Right ventricle myocardium superior (tissue), 1 donor: ENCODE measurements at places on chromosomes 3 and 15. TPM values are rescaled to one million over a fixed set of nuclear protein-coding genes. Genes with fewer than 3 reads are reported as not detected.

DNA sequence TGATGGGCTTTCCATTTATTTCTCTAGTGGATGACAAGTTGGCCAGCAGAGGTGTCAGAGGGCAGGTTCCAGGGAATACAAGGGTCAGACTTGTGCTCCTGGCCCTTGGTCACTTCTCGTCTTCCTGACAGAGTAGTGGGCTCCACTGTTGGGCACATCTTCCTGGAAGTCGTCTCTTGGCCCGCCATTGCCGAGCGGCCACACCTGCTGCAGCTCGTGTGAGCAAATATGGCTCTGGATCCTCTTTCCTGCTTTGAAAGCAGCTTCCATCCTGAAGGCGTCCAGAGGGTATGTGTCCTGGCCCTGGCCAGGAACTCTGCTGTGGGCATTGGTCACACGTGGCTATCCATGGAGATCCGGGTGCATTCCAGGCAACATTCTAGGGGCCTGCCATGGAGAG lies 100.2 kb downstream of the SNRPN start:
- DNase-seq, result no peak

GRCh38 chr3:58272891-58273290 lies 33.2 kb upstream of the RPP14 start:
- no peak for DNase-seq

DNA sequence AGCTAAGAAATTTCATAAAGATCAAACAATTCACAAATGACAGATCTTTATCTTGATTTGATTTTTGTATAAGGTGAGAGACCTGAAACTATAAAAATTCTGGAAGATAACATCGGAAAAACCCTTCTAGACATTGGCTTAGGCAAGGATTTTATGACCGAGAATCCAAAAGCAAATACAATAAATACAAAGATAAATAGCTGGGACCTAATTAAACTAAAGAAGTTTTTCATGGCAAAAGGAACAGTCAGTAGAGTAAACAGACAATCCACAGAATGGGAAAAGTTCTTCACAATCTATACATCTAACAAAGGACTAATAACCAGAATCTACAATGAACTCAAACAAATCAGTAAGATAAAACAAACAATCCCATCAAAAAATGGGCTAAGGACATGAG lies 116.9 kb upstream of the BCHE start:
- no peak for DNase-seq

GRCh38 chr3:122824465-122825381 lies 29.9 kb downstream of the SLC49A4 start:
- DNase-seq, result no peak

LRRC2 gene
- 122 TPM for total RNA-seq

CX3CR1 gene
- total RNA-seq, result 1.5 TPM

DNA sequence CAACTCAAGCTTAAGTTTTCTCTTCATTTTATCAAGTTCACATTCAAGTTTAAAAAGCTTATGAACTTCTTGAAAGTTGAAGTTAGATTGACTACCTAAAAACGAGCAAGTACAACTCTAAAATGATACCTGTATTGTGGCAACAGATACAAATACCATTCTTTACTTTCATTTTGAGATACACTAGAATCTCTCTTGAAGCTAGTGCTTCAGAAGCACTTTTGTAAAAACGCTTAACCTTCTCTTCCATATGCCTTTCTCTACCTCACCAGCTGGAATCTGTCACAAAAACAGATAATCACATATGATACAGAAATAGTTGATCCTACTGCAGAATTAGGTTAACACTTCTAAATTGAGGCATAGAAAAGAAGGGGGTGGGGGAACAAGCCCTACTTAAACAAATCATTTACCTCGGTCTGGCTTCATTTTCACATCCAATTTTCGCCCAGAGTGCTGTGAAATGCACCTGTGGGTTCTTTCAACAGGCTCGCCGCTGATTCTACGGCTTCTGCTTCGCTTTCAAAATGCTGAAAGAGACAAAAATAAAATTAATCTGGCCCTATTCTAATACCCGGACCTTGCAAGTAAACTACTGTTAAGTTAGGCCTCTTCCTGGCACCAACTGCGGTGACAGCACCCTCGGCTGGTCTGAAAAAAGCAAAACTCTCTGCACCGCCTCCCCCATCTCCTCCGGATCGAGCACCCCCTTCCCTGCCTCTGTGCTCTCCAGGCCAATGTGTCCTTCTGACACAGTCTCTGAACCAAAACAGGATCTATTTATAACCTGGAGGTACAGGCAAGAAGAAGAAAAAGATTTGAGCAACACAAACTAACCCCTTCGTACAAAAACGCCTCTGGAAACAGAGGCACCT lies 1.4 kb downstream of the ATOSA start:
- peak; percentile 70 for DNase-seq

DNA sequence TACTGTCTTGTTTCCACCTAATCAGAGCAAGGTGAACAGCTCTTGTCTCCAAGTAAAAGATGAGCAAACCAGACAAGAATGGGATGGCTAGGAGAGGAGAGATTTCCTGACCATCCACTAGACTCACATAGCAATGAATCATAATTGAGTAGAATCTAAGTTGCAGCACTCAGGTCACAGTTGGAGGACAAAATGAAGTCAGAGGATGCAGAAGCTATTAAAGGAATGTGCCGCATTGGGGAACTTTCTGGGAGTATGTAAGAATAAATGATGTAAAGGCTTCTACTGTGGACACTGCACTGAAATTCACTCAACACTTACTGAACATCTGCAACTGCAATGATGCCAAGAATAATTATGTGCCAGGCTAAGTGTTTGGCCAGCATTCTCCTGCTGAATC lies 217.4 kb upstream of the WNT5A start:
- DNase-seq, result no peak

DNA sequence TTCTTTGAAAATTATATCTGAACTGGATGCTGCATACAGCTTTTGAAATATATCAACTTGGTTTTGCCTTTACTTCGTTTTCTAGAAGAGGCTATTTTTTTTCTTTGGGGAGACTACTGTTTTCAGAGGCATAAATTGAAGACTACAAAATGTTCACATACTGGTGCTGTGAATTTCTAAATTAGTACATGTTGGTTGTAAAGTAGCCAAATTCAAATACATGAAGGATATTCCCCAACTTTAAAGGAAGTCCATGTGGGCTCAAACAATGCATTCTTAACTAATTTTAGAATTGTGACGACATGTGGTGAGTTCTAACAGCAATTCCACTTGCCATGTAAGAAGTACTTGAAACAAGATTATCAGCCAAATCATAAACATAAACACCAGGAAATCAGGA lies 295.7 kb downstream of the TUSC7 start:
- no peak for DNase-seq

GRCh38 chr3:80993241-80993945 lies 768.1 kb downstream of the GBE1 start:
- DNase-seq, result no peak

GRCh38 chr3:112374333-112374734 lies 41.4 kb downstream of the CD200 start:
- no peak for DNase-seq

GRCh38 chr3:52126036-52126435 lies 28.2 kb downstream of the POC1A start:
- DNase-seq, result peak; percentile 27

- no peak for DNase-seq
These were observed 144.3 kb downstream of the KCNMB2 start for GRCh38 chr3:178680489-178680888.

HRG gene
- not detected for total RNA-seq

GRCh38 chr3:158896729-158897128 lies 94.9 kb downstream of the MFSD1 start:
- no peak for DNase-seq

NTRK3 gene
- 3.2 TPM for total RNA-seq

- no peak for DNase-seq
These were observed 648 bp downstream of the AMIGO3 start for GRCh38 chr3:49718858-49719213.

GRCh38 chr15:80789796-80790195 lies 10.6 kb downstream of the CEMIP start:
- no peak for DNase-seq

GRCh38 chr3:126209741-126210140 lies 29.4 kb upstream of the ALDH1L1 start:
- peak; percentile 55 for DNase-seq
